ENCODE measurements at places on chromosomes 4 and X.

- no peak for DNase-seq
Observed at GRCh38 chr4:184269879-184270430, 52.3 kb upstream of the ENPP6 start.

DNA sequence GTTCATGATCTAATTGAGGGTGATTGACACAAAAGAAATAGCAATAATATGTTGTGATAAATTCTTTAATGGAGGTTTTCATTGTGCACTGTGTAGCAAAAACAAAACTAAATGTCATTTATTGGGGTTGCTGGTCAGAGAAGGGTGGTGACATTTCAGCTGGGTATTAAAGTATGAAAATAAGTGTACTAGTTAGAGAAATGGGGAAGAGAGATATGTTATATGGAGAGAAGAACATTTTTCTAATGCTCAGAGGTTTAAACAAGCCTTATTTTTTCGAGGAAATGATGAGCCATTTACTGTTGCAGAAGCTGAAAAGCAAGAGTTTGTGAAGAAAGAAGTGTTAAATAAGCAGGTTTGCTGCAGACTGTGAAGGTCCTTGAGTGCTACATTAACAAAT, 142.7 kb upstream of the PAQR3 start:
- DNase-seq, result no peak

- DNase-seq, result no peak
Observed at GRCh38 chr4:7500404-7500803, 65.7 kb upstream of the PSAPL1 start.

DNA sequence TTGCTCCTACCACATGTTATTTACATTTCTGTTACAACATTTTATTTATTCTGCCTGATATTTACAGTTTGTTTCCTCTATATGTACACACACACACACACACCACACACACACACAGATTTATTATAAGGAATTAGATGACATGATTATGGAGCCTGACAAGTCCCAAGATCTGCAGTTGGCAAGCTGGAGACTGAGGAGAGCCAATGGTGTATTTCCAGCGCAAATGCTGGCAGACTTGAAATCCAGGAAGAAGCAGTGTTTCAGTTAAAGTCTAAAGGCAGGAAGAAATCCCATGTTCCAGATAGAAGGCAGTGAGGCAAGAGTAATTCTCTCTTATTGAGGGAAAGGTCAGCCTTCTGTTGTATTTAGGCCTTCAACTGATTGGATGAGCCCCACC, 1.8 kb upstream of the KLHL4 start:
- no peak for DNase-seq

- no peak for DNase-seq
Observed at GRCh38 chr4:48636911-48637310, 143.2 kb downstream of the FRYL start.

DNA sequence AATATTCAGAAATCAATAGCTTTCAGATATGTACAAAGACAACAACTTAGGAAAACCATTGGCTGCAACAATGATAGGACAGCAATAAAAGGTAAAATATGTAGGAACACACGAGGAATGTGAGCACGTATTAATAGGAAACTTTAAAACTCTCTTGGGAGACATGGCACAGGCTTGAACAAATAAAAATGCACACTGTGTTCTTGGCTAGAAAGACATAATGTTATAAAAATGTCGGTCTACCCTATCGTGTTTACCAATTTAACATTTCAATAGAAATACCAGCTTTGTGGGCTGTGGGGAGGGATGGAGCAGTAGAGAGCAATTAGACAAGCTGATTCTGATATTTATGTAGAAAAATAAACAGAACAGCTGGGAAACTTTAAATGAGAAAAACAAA, 69.0 kb upstream of the FAM9B start:
- no peak for DNase-seq

DNA sequence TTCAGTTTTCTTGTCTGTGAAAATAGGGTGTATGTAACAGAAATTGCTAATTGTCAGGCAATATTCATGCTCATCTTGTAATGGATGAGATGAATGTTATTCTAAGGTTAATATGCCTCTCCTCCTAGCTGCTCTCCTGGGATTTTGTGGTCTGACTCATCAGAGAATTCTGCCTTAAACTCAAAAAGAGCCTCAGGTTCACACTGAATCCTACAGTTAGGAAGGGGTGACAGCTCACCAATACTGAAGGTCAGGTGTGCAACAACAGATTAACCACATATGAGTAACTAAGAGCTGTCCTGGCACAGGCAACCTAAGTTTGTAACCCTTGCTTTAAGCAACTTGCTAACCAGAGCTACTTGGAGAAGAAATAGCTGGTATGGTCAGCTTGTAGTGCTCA, 197.7 kb downstream of the SPATA18 start:
- DNase-seq, result no peak

DNA sequence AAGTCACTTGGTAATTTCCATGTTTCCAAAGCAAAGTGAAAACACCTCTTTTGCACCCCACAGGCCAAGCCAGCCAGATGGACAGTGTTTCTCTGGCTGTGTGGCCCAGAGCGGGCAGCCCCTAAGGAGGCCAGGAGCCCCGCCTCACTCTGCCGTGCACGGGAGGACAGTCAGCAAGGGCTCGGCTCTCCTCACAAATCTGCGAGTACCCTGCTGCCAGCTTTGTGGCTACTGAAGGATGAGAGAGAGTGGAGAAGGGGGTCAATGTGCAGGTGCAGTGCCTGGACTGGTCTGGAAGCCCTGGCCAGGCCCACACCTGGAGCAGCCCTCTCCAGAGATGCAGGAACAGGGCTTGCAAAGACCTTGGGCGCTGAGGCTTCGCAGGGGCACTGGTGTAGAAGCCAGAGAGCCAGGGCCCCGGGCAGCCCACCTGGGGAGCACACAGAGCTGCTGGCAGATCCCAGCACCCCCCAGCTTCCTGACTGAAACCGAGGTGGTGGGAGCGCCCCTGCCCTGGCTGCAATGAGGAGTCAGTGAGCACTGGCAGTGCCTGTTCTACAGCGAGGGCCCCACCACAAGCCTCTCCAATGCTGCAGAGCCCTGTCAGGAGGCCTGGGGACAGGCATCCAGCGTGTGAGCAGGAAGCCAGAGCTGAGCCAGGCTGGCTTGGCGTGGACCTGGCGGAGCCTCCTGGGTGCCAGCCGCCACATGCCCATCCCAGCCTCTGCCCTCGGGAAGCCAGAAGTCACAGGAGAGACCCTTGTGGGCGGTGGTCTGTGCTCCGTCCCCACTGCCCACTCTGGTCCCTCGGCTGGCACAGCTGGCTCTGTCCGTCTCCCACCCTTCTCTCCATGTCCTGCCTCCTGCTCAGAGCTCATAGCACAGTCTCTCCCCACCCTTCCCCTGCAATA, 3.9 kb downstream of the SPON2 start:
- DNase-seq, result no peak

GRCh38 chr4:13617801-13618200, 9.7 kb downstream of the BOD1L1 start:
- DNase-seq, result no peak

DNA sequence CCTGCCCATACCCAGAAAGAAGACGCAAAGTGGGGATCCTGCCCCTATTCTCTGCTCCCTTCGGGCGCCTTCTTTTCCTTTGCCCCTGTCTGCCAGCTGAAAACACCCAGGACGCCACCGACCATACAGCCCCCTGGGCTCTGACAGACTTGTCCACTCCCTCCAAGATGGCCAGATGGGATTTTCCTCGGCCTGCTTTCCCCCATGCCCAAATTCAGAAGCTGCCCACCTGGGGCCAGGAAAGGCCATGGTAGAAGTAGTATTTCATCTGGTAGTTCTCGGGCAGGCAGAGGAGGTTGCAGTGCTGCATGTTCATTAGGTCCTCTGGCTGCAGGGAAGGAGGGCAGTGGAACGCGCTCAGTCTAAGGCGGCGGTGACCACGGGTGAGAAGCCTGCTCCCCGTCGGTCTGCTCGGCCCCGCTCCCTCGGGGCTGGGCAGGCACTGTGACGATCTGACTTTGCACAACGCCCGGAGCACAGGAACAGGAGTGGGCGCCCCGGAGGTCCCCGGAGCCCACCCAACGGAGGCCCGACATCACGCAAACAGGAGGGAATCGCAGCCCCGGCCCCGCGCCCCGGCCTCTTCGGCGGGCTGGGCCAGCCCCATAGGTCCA, 582 bp downstream of the NAA10 start:
- DNase-seq, result no peak

DNA sequence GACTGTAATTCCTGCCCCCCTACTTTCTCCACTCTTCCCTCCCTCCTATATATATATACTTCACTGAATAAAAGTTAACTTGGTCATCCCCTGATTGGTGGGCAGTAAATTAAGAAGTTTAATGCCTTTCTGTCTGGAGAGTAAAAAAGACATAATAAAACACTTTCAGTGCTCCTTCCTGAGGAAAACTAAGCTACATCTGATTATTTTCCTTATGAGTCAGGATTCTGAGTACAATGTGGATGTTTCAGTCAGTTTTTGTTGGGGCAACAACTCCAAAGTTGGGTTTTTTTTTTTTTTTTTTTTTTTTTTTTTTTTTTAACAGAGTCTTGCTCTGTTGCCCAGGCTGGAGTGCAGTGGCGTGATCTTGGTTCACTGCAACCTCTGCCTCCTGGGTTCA, 22.0 kb upstream of the SUPT20HL2 start:
- DNase-seq, result no peak

- no peak for DNase-seq
Observed at GRCh38 chr4:180625653-180626052, 1617.5 kb upstream of the TENM3 start.

All from left lobe of liver (tissue), 2 donors.